ENCODE measurements at places on chromosomes 5 and 9. TPM values are rescaled to one million over a fixed set of nuclear protein-coding genes. Genes with fewer than 3 reads are reported as not detected.

DNA sequence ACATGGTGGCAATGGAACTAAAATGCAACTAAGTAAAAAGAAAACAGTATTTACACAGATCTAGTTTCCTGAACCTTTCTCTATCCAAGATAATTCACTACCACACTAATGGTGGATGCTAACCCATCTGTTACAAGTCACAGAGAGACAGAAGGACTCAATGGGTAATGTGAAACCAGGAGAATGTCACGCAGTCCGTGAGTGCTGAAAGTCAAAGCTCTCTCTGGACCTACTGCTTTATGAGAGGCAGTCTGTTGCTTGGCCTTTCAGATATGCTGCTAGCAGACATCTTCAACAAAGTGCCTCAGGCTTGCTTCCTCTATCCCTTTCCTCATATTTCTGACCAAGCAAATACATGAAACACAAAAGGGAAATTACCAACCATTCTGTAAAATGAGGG is 69.0 kb upstream of the GLRX start:
- H3K4me1 ChIP-seq: no peaks in the 10 kb centered on the region
- H3K27ac ChIP-seq: no peak overlapping the region
- no peaks in the 10 kb centered on the region for H3K36me3 ChIP-seq
- no peak overlapping the region for H3K4me3 ChIP-seq

Gene CCDC192
- not detected for total RNA-seq

GRCh38 chr5:56279979-56280378 is 46.8 kb upstream of the ANKRD55 start:
- H3K36me3 ChIP-seq: no peaks in the 10 kb centered on the region
- H3K4me1 ChIP-seq: peaks cover 2% of the 10 kb centered on the region
- H3K27ac ChIP-seq: no peak overlapping the region
- no peak overlapping the region for H3K4me3 ChIP-seq
- DNase-seq: no peak
- H3K27me3 ChIP-seq: no peaks in the 10 kb centered on the region

DNA sequence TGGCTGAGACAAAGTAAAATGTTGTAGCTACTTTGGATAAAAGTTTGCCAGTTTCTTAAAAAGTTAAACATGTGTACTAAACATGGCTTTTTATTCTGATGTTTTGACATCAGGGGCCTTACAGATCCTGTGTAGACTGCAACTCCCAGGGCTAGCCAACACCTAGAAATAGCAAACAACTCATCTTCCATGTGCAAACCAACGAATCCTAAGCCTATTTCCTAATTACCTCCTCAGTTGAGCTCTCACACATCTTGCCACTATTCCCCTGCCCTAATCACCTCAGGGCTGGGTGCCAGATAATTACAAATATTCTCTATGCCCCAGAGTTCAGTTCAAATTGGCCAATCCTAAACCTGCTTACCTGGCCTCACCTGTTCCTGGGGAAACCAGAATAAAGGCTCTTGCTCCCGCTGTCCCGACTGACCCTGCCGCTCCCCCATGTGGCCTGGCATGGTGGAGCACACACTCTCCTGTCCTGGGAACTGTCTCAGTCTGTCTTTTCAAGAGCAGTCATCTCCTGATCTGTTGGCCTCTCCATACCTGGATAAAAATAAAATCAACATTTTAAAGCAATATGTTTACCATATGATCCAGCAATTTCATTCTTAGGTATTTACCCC is 37.1 kb upstream of the FAM169A start:
- peak; percentile 76 for DNase-seq
- no peaks in the 10 kb centered on the region for H3K27me3 ChIP-seq
- H3K27ac ChIP-seq: no peak overlapping the region

- no peaks in the 10 kb centered on the region for H3K27me3 ChIP-seq
- DNase-seq: no peak
- H3K36me3 ChIP-seq: no peaks in the 10 kb centered on the region
- no peaks in the 10 kb centered on the region for H3K4me1 ChIP-seq
- no peak overlapping the region for H3K27ac ChIP-seq
Measured at GRCh38 chr9:98453589-98454311, 198.3 kb upstream of the TBC1D2 start.

Gene PPIP5K2
- 56.4 TPM for total RNA-seq

GRCh38 chr5:88675708-88676636 is 207.0 kb downstream of the MEF2C start:
- peak overlapping the region; percentile 18 for H3K4me3 ChIP-seq
- H3K4me1 ChIP-seq: peaks cover 7% of the 10 kb centered on the region
- H3K36me3 ChIP-seq: no peaks in the 10 kb centered on the region

DNA sequence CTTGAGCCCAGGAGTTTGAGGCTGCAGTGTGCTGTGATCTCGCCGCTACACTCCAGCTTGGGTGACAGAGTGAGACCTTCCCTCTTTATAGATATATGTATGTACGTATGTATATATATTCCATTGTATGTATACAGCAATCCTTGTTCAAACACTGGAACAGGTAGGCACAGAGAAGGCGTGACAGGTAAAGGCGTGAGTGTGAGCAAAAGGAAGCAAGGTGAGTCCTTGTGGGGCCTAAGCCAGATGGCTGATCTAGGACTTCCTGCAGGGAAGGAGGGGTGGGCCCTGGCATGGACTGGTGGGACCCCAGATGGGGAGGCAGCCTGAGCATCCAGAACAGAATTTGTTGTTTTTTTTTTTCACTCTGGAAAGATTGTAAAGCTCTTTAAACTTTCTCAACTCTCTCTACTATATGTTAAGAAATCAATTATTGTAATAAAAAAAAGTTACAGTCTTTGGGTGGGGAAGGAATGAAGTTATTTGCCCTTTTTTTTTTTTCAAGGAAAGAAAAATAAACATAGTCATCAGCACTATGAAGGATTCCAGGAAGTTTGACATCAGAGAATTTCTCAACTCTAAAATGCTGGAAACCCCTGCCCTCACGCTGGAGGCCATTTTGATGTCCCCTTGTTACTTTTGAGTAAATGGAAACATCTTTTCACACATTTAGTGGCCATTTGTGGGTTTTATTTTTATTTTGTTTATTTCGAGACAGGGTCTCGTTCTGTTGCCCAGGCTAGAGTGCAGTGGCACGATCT is 38.9 kb upstream of the STXBP1 start:
- no peaks in the 10 kb centered on the region for H3K36me3 ChIP-seq
- peaks cover 11% of the 10 kb centered on the region for H3K4me1 ChIP-seq
- H3K27me3 ChIP-seq: no peaks in the 10 kb centered on the region
- H3K27ac ChIP-seq: peak overlapping the region; percentile 86
- no peak overlapping the region for H3K4me3 ChIP-seq

Gene IFNA10
- not detected for total RNA-seq

DNA sequence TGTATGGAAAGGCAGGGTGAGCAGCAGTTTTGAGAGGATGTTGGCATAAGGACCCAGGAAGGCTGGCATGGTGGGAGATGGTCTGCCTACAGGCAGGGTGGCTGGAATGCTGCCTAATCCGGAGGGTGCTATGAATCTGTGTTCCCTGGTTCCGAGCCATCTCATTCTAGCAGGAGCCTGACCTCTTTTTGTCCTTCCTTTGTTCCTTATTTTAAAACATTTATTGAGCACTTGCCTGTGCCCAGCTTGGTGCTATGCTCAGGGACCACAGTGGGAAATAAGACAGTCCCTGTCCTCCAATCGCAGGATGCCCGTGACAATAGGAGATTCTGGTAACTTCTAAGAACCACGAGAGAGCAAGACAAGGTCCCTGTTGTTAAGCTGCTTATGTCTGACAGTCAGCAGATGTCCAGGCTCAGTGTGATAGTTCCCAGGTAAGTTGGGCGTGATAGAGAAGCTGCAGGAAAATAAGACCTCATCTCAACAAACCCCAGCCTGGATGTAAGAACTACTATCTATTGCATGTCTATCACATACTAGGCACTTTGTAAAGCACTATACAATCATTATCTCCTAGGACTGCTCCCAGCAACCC is 9.1 kb upstream of the ZBTB34 start:
- no peaks in the 10 kb centered on the region for H3K4me1 ChIP-seq
- H3K27ac ChIP-seq: no peak overlapping the region
- no peak for DNase-seq
- no peak overlapping the region for H3K4me3 ChIP-seq
- H3K36me3 ChIP-seq: no peaks in the 10 kb centered on the region
- H3K27me3 ChIP-seq: no peaks in the 10 kb centered on the region

GRCh38 chr5:88778736-88779135 is 104.2 kb downstream of the MEF2C start:
- no peaks in the 10 kb centered on the region for H3K4me1 ChIP-seq
- no peak for DNase-seq
- H3K27ac ChIP-seq: no peak overlapping the region
- no peaks in the 10 kb centered on the region for H3K27me3 ChIP-seq
- H3K36me3 ChIP-seq: no peaks in the 10 kb centered on the region
- H3K4me3 ChIP-seq: no peak overlapping the region

GRCh38 chr5:83471405-83472212 is at the start of gene VCAN:
TSS of gene VCAN (plus strand) at chr5:83471744. CDS start at chr5:83483519, 11,775 bp downstream.
- H3K36me3 ChIP-seq: no peaks in the 10 kb centered on the region
- DNase-seq: peak; percentile 82
- H3K27me3 ChIP-seq: no peaks in the 10 kb centered on the region

GRCh38 chr5:135425641-135426040 is 21.5 kb downstream of the DCANP1 start:
- H3K4me1 ChIP-seq: no peaks in the 10 kb centered on the region
- H3K4me3 ChIP-seq: no peak overlapping the region
- H3K27me3 ChIP-seq: no peaks in the 10 kb centered on the region
- no peak overlapping the region for H3K27ac ChIP-seq

DNA sequence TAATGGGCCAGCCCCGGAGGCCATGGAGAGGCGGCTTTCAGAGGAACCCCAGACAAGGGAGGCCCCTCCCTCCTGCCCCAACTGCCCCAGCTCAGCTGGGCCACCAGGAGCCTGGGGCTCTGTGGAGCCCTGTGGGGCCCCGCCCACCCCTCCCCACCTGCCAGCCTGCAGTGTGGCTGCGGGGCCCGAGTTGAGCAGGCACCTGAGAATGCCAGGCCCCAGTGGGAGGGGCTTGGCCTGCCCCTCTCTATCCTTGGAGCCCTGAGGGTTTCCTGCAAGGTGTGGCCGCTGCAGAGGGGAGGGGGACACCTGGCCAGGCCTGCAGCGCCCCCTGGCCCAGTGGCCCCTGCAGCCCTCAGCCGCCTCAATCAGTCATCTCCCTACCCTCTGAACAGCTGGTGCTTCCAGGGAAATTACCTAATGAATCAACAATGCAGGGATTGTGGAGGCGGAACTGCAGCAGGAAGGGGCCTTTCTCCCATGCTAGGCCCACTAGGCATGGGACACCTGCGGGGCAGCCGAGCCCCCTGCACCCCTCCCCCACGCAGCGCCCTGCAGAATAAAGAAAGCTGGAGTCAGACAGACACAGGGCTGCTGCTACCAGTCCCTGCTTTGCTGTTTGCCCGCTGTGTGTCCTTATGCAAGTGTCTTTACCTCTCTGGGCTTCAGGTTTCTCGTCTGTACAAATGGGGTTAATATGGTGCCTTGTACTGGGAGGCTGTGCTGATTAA is 48.0 kb downstream of the LMX1B start:
- H3K27me3 ChIP-seq: no peaks in the 10 kb centered on the region
- no peak overlapping the region for H3K4me3 ChIP-seq

Gene GRXCR2
- total RNA-seq: not detected

- no peaks in the 10 kb centered on the region for H3K36me3 ChIP-seq
- H3K4me1 ChIP-seq: no peaks in the 10 kb centered on the region
- H3K27ac ChIP-seq: no peak overlapping the region
- H3K27me3 ChIP-seq: no peaks in the 10 kb centered on the region
Measured at GRCh38 chr9:130302785-130303612, 37.4 kb downstream of the HMCN2 start.

- H3K27ac ChIP-seq: no peak overlapping the region
- no peak overlapping the region for H3K4me3 ChIP-seq
- no peaks in the 10 kb centered on the region for H3K27me3 ChIP-seq
Measured at GRCh38 chr9:120387257-120388002, 192.5 kb downstream of the CDK5RAP2 start.

GRCh38 chr9:135840539-135840938 is 66.8 kb downstream of the CAMSAP1 start:
- no peaks in the 10 kb centered on the region for H3K36me3 ChIP-seq
- no peaks in the 10 kb centered on the region for H3K4me1 ChIP-seq

Gene OTULINL
- 10.8 TPM for total RNA-seq

Gene HEMGN
- 0.16 TPM for total RNA-seq

Gene IFNA7
- total RNA-seq: not detected

Gene WNT8A
- total RNA-seq: not detected

GRCh38 chr9:95770653-95771131 is 104.8 kb upstream of the ERCC6L2 start:
- H3K27ac ChIP-seq: no peak overlapping the region
- DNase-seq: peak; percentile 58
- no peaks in the 10 kb centered on the region for H3K36me3 ChIP-seq

Gene CLINT1
- total RNA-seq: 173 TPM

- no peak for DNase-seq
- H3K4me1 ChIP-seq: no peaks in the 10 kb centered on the region
- no peak overlapping the region for H3K27ac ChIP-seq
- H3K36me3 ChIP-seq: no peaks in the 10 kb centered on the region
Measured at GRCh38 chr9:131848570-131849160, 108.8 kb upstream of the RAPGEF1 start.

DNA sequence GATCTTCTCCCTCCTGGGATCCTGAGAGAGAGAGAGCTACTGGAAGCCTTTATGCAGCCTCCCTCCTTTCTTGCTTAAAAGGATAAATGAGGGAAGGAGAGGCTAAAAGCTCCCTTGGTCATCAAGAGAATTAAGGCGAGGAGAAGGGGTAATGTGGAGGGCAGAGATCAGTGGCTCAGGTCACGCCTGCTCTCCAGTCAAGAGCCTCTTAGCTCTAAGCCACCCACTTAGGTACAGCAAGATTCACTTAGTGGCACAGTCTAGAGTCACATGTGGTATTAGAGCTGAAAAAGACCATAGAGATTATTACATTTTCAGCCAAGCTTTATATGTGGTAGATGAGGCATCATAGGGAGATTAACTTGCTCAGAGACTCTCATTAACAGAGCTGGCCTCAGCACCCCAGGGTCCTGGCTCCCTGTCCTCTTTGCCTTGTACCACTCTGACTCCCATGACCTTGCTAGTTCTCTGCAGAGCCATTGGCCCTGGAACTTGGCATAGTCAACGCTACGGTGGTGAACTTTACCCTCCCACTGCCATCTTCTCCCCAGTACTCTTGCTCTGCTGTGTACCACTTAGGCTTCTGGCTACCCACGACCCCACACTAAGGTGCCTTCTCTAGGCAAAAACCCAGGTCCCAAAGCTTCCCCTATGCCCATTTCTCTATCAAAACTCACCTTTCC is 37.6 kb downstream of the MFAP3 start:
- H3K27me3 ChIP-seq: no peaks in the 10 kb centered on the region
- H3K4me3 ChIP-seq: no peak overlapping the region
- H3K27ac ChIP-seq: no peak overlapping the region
- no peaks in the 10 kb centered on the region for H3K4me1 ChIP-seq
- no peak for DNase-seq

Gene BTNL8
- 0.19 TPM for total RNA-seq

- H3K36me3 ChIP-seq: no peaks in the 10 kb centered on the region
- no peaks in the 10 kb centered on the region for H3K27me3 ChIP-seq
- H3K27ac ChIP-seq: no peak overlapping the region
- no peak overlapping the region for H3K4me3 ChIP-seq
- H3K4me1 ChIP-seq: peaks cover 5% of the 10 kb centered on the region
- no peak for DNase-seq
Measured at GRCh38 chr9:8783941-8784340, 984.4 kb upstream of the DMAC1 start.
